ENCODE measurements at places on chromosomes 1 and 21. TPM values are rescaled to one million over a fixed set of nuclear protein-coding genes. Genes with fewer than 3 reads are reported as not detected.
A peak's percentile ranks its signal among the peaks of the same experiment; 100 is the strongest.

GRCh38 chr1:25435397-25436108, 4.9 kb downstream of the MACO1 start:
- DNase-seq = no peak

- DNase-seq = peak; percentile 29
Measured at GRCh38 chr1:6365047-6365446, 28.5 kb downstream of the ACOT7 start.

AK5 gene
- 1.2 TPM for total RNA-seq

DNA sequence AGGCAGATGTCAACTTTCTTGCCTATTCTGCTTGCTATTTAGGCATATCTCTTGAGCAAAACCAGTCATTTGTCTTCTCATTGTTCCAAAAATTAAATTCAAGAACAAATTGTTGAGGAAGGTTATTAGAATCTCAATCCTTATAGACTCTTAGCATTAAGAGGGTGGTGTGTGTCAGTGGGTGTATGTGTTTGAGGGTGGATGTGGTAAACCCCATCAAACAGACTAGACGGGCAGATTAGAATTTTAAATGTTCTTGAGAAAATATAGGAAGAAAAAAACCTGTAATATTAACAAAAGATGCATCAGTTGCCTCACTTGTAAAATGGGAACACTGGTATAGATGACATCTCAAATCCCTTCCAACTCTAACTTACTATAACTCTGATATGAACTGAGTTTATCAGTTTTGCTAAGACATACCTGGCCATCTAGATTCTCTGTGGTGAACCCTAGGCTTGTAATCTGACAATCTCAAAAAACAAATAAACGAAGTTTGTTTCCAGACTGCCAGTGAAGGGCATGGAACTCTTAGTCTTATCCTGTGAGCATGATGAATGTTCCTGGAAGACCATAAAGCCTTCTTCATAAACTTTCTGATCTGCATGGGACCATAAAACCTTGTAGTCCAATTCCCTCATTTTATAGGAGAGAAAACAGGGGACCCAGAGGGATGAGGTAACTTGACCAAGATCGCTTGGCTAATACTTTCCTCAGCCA, 176.3 kb upstream of the SGIP1 start:
- DNase-seq = no peak

GRCh38 chr1:82604524-82604923, 803.8 kb downstream of the ADGRL2 start:
- no peak for DNase-seq

ATP1A4 gene
- not detected for total RNA-seq

Measured in PC-9 (cell line).